ENCODE measurements at places on chromosomes 5 and 9.
A peak's percentile ranks its signal among the peaks of the same experiment; 100 is the strongest.

DNA sequence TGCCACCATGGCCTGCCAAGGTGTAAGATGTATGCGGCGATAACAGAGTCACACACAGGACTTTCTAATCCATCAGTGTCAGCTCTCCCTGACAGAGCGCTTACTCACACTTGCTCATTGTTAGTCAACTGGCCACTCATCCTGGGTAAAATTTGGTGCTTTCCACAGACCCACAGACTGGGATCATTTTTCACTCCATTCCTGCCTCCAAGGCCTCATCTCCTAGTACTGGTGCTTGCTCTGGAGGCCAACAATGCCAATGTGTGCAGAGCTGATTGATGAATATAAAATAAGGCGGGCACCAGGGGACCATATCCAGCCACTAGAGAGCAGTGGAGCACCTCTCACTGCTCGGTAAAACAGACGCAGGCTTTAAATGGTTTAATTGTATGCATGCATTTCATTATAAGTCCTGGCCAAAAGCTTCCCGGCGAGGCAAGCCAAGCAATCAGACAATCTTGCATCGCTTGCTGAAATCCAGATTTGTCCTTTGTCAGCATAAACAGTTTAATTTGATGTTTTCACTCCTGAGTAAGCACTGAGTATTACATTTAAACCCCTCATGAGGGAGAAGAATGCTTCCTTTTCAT is 22.3 kb downstream of the PSMB7 start:
- DNase-seq: no peak

GRCh38 chr5:59039296-59040023 is 456.6 kb downstream of the RAB3C start:
- peak; percentile 61 for DNase-seq

DNA sequence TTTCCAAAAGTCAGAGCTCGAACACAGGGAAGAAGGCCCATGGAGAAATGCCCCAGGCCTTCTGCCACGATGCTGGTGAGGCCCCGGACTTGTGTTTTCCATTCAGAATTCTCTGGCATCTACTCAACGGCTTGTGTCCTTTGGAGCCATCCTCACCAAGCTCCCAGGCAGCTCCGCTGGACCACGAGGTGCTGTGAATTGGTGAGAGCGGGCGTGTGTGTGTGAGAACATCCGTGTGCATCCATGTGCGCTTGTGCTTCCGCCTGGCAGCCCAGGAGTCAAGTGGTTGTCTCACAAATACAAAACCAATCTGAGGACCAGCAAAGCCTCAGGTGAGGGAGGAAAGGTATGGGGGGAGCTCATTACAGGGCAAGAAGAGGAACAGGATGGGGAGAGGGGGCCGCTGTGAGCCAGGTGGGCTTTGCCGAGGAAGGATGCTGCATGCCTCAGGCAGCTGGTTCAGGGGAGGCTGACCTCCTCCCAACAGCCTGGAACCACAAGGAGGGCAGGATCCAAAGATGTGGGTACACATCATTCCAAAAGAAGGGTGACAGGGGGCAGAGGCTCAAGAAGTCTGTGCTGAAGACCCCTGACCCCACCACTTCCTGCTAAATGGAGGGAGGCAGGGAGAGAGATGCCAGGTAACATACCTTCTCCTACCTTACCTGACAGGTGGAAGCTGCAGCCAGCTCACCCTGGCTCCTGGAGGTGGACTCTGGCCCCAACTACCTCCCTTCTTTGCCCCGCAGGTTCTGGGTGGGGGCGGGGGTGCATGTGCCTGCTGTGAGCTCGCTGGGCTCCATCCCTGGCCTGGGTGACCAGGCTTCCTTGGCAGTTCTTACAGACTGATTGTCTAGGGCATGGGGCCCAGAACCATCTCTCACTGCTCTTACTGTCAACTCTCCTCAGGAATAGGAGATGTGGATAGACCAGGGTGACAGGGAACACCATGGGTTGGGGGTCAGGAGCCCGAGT is 196.3 kb downstream of the PAX5 start:
- no peak for DNase-seq

DNA sequence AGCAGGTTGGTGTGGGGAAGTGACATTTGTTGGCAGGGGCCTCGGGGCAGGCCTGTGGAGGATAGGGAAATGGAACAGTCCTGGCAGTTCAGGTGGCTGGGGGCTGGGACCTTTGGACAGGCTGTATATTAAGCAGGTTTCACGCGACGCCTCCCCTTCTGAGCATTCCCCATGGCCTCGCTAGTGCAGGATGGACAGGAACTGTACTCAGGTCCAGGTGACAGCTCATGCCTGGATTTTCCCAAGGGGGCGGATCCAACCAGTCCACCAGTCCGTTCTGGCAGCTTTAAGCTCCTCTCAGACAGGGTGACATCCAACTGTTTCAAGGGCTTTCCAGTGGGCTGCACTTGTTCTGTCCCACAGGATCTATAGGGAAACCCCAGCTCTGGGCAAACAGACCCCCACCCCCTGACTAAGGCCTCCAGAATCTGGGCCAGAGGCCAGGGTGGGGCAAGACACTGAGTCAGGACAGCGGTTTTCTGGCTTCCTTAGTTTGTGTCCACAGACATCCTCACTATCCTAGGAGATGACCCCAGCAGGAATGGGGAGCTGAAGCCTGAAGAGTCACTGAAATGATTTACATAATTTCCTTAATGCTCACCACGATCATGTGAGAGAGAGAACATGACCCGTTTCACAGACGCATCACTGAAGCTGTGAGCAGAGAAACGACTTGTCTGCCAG is 20.9 kb downstream of the CSF2 start:
- no peak for DNase-seq

DNA sequence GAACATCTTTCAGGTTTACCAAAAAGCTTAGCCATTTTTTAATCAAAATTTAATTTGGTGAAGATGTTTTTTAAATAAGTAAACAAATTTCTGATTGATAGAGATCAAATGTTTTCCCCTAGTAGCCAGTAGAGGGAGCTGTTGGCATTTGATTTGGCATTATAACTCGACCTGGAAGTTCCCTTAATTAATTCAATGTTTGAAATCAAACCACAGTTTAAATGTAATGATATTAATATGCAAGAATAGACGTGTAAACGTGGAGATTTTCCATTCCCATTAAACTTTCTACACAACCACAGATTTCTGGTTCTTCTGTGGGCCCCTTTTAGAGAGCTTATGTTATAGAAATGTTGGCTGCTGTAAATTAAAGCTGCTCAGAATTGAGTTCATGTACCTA is 148.1 kb upstream of the MPDZ start:
- peak; percentile 47 for DNase-seq

GRCh38 chr9:116555556-116556155 is 131.4 kb upstream of the TRIM32 start:
- no peak for DNase-seq

- no peak for DNase-seq
Observed at GRCh38 chr5:160922311-160922710, 70.3 kb upstream of the ATP10B start.

GRCh38 chr9:92208693-92209524 is 84.6 kb downstream of the IARS1 start:
- DNase-seq: no peak

DNA sequence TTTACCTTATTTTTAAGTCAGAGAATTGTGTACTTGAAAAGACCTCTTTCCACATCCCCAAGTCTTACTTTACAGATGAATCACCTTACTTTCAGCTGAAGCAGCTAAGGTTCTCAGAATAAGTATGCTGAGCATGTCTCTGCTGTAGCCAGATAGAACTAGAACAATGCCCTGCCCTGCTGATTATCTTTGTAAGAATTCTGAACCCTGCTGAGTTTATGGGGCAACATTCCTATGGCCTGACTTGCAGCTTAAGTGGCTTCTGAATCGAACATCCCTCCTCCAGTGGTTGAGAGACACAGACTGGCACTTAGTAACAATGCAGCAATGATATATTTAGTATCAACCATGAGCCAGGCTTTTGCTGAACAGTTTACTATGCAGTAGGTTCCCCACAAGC is 592.0 kb upstream of the WWC1 start:
- DNase-seq: no peak

DNA sequence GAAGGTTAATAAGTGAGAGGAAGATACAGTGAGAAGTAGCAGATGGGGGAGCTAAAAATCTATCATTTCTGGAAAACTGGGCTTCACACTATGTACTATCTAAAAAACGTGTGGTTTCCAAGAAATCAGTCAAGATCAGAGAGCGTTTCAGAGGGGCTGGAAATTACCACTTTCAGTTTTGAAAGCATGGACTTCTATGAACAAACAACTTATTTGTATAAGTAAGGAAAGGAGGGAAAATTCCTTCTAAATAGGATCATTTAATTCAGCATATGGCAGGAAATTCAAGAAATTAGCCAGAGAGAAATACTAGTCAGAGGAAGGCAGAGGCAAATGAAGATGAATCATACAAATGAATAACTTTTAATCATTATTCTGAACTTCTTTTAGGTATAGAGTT is 11.3 kb downstream of the TNC start:
- DNase-seq: no peak

- DNase-seq: no peak
Observed at GRCh38 chr5:91022518-91022917, 360.6 kb downstream of the ARRDC3 start.

DNA sequence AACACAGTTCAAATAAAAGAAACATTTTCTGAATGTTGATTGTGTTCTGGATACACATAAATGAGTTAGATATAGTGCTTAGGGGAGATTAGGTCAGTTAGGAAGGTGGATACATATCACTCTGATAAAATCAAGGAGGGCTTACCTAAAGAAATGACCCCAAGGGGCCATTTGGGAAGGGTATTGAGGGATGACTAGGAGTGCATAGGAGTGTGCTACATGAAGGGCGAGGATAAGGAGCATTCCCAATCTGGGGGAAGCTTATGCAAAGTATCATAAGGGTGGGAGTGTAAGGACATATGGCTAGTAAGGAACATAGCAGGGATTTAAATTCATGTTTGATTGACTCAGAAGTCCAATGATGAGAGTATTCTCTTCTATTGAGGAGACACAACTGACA is 183.6 kb downstream of the NSG2 start:
- no peak for DNase-seq

GRCh38 chr5:66889524-66889923 is 293.3 kb downstream of the MAST4 start:
- DNase-seq: no peak

DNA sequence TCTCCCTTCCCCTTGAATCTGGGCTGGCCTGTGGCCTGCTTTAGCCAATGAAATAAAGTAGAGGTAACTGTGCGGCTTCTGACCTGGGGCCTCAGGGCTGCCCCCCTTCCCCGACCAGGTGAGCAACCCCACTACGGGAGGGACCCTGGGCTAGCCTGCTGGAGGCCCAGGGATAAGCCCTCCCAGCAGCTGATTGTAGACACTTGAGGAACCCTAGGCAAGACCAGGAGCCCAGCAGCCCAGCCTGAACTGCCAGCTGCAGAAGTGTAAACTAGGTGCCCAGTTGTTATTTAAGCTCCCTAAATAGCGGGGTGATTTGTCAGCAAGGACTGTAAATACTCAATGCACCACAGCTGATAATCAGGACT is 41.3 kb downstream of the RAPGEF1 start:
- DNase-seq: no peak

DNA sequence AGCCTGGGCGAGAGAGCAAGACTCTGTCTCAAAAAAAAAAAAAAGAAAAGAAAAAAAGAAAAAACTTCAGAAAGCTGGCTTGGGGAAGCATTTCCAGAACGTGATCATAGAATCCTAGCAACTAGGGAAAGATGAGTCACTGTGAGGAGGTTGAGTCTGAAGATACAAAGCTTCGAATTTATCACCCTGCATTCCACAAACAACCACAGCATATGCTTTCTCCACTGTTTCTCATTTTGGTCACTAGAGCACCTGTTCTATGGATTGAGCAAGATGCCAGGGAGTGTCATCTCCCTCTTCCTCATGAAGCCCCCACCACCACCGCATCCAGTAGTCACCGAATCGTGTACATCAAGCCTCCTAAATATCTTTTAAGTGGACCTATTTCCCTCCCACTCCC is 37.9 kb downstream of the SEMA5A start:
- no peak for DNase-seq

- no peak for DNase-seq
Observed at GRCh38 chr5:149489605-149490037, 61.6 kb downstream of the CSNK1A1 start.

DNA sequence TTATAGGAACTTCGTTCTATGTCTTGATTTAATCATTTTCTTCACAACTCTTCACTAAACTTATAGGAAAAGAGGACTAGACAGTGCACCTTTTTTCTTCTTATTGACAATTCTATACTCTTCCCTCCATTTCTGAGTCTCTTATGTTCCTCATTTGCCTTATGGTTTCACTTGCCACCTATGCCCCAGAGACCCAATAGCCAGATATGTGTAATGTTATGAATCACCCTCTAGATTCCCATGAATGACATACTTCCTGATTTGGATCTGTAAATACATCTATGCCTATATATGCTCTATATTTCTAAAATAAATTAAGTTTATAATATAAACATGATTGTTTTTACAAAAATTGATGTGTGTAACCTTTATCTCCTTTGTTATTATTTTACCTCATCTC is 514.1 kb upstream of the MEF2C start:
- no peak for DNase-seq

GRCh38 chr5:1934056-1934394 is 51.3 kb upstream of the IRX4 start:
- no peak for DNase-seq

DNA sequence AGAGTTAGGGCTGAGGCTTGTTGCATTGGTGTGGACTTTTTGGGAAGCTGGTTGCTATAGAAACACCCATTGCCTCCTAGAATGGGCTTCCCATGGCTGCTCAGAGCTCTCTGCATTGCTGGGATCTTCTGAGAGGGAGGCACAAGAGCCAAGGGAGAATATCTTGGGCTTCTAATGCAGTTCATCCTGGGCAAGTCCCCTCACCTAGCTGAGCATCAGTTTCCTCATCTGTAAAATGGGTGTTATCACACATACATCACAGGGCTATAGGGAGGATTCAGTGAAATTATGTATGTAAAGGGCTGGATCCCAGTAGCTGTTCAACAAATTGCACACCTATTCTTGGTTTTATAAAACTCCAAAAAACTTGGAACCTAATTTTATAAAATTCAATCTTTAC is 106.1 kb upstream of the ALDH1B1 start:
- DNase-seq: no peak

DNA sequence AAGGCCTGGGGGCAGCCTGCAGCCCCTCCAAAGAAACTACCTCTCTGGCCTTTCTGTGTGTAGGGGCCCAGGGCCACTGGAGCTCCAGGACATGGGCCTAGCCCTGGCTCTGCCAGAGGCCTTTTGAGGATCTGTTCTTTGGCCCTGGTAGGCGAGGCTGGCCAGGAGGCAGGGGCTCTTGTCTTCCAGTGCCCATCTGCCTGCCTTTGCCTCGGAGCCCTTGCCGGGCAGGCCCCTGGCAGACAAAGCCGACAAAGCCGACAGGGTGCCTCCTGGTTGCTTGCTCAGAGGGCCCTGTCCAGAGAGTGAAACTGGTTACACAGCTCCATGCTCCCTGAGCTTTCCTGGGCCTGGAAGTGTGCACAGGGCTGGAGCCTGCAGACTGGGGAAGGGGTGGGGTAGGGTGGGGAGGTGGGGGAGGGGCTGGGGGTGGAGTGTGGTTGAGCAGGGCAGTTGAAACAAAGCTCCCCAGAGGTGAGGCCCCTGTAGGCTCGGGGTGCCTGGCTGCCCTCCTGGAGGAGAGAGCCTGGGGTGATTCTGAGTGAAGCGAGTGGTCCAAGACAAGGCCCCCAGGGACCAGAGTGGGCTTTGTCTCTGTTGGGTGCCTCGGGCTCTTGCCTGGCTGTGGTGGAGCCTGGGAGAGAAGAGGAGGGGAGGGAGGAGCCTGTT is 29.3 kb downstream of the PTPA start:
- no peak for DNase-seq
